ENCODE measurements at places on chromosomes 11 and 22.

DNA sequence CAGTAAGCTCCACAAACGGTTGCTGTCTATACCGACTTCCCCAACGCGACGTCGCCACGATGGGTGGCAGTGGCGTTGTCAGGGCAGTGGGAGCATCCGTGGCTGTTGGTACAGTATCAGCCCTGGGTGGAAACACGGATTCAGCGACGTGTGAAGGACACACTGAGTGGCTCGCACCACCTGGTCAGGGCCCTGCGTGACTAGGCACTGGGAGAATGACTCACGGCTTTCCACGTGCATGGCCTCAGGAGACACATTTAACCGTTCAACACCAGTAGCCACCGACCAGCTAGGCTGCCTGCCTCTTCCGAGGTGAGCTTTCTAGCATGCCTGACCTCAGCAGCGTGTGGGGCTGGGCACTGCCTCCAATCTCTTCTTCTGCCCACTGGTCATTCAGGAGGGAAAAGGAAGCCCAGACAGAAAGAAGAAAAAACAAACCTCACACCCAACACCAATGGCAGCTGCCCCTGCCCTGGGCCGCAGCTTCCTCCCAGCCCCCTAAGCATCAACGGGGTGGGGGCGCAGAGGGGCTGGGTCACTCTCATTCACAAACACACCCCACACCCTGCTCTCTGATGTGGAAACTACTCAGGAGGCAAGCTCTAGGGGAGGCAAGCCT is 59.0 kb downstream of the MYH9 start:
- DNase-seq = no peak

GRCh38 chr11:134664447-134665187 is 252.6 kb upstream of the B3GAT1 start:
- DNase-seq = no peak

- DNase-seq = no peak
These were observed 88.6 kb downstream of the BCR start for GRCh38 chr22:23268877-23269276.

- DNase-seq = no peak
These were observed 267.3 kb upstream of the MPPED2 start for GRCh38 chr11:30853439-30853838.

- DNase-seq = no peak
These were observed 22.0 kb upstream of the ZC3H12C start for GRCh38 chr11:110071197-110071596.

- no peak for DNase-seq
These were observed 3.2 kb downstream of the MMP11 start for GRCh38 chr22:23775779-23776375.

DNA sequence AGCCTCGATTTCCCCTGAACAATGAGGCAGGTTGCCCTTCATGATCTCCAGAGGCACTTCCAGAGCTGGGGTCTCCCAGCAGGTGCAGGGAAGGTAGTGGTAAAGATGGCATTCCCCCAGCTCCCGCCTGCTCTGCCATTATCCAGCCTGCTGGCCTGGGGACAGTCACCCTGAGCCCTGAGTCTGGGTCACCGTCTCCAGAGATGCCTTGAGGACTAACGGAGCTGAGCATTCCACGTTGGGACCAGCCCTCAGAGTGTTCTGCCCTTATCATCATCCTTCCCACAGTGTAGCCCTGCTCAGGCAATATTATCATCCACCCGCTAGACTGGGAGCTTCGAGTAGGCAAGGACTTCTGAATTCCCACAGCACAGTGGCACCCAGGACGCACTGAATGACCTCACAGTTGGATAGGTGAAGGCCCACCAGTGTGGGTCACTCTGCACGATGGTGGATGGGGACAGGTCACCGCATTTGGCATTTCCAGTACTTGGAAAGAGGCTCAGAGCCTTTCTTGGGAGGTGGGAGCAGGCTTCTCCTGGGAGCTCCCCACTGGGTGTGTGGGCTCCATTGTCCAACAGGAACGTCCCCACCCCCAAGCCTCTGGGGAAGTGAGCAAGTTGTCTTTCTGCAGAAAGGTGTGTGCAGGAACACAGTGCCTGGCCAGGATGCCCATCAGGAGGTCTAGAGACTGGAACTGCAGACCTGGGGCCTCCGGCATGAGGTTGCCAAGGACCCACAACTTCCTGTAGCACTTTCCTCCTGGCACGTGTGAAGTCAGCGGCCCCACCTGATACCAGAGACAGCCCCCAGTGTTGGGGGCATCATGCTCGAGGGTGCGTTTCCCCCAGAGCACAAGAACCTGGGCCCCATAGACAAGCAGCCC is 51.4 kb upstream of the WNT7B start:
- no peak for DNase-seq

GRCh38 chr22:34493486-34493885 is 572.5 kb upstream of the ISX start:
- DNase-seq = no peak

- DNase-seq = no peak
These were observed 197.5 kb upstream of the B3GAT1 start for GRCh38 chr11:134609361-134610115.

GRCh38 chr22:45105281-45105702 is 58.4 kb upstream of the NUP50 start:
- DNase-seq = no peak

DNA sequence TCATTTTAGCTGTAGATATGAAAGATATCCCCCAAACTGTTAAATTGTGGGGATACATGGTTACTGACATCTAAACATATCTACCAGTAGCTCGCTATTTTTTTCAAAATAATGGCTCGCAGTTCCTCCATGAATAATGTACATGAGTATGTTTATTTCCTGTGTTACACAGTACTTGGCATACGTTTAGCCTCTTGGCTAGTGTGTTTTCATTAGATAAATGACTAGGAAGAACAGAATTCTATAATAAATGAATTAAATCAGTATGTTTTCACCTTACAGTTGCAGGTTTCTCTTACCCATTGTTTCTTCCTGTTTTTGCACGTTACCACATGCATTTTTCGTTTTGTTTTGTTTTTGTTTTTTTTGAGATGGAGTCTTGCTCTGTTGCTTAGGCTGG is 21.8 kb downstream of the RNF169 start:
- DNase-seq = no peak

DNA sequence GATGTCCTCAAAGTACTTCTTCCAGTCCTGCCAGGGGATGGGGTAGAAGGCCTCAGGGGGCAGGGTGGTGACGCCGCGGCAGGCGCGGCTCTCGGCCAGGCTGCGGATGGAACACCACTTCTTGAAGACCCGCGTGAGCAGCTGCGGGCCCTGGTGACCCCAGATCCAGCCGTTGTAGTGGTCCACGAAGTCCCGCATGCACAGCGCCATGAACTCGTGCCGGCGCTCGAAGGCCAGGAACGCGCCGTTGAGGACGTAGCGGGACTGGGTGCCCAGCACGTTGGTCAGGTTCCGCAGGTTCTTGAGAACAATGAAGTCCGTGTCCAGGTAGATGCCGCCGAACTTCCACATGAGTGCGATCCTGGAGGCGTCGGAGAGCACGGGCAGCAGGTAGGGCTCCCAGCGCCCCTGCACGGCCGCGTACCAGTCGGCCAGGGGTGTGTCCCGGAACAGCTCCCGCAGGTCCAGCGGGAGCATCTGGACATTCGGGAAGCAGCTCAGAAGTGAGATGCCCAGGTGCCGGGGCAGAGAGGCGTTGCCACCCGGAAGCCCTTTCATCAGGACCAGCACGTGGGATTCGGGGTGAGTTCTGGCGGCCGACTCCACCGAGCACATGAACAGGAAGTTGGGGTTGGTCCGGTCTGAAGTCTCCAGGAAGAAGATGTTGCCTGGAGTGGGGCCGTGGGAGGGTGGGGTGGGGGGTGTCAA is 27.5 kb downstream of the A4GALT start:
- DNase-seq = no peak

- DNase-seq = no peak
These were observed 64.7 kb upstream of the CCND1 start for GRCh38 chr11:69576069-69576782.

DNA sequence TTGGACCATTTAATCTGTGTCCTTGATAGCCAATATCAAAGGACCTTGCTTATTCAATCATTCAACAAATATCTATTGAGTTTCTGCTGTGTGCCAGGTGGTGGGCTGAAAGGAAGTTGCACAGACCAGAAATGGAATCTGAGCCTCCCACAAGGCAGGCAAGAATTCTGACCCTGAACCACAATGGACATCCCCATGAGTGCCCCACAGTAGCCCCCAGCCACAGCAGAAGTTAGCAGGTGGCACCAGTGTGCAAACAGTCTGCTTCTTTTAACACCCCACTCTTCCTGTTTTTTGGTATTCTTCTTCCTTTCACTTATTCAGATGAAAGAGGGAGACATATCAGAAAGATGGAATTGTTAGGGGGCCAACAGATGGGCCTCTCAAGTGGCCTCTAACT is 12.2 kb upstream of the SERPING1 start:
- no peak for DNase-seq

DNA sequence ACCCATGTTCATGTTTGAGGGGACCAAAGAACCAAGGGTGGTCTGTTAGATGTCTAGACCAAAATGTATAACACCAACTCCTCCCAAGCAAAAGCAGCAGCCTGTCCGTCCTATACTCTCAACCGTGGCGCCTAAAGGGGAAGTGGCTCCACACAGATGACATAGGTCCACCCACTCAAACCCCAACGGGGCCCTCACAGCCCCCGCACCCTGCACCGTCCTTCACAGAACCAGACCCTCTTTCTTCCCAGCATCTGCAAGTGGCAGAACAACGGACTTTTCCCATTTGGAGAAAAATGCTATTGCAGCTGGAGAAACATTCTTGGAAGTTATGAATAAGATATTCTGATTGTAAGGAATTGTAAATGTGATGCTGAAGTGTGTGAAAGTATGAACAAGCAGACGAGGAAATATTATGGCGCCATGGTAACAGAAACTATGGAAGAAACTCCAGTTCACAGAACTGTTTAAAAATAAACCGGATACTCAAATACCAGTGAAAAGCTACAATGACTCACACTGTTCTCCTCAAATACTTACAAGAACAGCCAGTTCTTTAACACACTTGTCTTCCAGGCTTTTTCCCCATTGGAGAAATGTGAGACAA is 76.5 kb upstream of the ARFGAP3 start:
- DNase-seq = no peak

- no peak for DNase-seq
These were observed 7.2 kb downstream of the DTX4 start for GRCh38 chr11:59179121-59179520.

- DNase-seq = no peak
These were observed 20.6 kb upstream of the TLCD5 start for GRCh38 chr11:120304526-120304925.

- peak; percentile 92 for DNase-seq
These were observed at the start of gene SLC37A4 for GRCh38 chr11:119030329-119031047. Gene SLC37A4 (minus strand): TSS chr11:119030877.

DNA sequence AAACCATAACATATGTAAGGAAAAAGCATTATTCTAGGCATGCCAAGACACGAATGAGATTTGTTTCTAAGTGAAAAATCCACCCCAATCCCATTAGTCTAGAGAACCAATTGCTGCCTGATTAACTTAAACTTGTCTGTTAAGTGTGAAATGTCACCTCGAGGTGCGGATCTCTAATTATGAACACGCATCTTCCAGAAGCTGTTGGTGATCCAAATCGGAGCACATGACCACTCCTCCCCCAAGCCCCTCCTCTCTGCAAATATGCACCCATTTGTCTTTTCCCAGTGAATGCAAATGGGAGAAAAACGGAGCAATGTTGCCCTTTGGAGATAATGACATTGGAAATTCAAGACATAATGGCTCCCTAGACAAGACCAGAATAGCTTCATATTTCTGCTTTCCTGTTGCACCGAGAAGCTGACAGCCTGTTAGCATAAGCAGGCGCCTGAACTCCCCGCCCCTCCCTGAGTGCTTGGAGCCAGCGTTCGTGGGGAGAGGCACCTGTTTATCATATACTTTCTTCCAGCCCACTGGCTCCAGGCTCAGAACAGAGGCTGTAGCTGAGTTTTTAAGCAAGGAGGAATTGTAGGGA is 6.0 kb upstream of the FXYD6 start:
- DNase-seq = no peak

GRCh38 chr11:22089609-22090008 is 103.3 kb upstream of the ANO5 start:
- DNase-seq = no peak

DNA sequence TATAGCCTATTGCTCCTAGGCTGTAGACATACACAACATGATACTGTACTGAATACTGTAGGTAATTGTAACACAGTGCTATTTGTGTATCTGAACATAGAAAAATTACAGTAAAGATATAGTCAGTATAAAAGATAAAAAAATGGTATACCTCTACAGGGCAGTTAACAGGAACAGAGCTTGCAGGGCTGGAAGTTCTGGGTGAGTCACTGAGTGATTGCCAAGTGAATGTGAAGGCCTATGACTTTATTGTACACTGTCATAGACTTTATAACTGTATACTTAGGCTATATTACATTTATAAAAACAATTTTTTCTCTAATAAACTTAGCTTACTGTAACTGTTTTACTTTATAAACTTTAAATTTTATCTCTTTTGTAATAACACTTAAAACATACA is 332.4 kb upstream of the ARHGAP42 start:
- DNase-seq = no peak

DNA sequence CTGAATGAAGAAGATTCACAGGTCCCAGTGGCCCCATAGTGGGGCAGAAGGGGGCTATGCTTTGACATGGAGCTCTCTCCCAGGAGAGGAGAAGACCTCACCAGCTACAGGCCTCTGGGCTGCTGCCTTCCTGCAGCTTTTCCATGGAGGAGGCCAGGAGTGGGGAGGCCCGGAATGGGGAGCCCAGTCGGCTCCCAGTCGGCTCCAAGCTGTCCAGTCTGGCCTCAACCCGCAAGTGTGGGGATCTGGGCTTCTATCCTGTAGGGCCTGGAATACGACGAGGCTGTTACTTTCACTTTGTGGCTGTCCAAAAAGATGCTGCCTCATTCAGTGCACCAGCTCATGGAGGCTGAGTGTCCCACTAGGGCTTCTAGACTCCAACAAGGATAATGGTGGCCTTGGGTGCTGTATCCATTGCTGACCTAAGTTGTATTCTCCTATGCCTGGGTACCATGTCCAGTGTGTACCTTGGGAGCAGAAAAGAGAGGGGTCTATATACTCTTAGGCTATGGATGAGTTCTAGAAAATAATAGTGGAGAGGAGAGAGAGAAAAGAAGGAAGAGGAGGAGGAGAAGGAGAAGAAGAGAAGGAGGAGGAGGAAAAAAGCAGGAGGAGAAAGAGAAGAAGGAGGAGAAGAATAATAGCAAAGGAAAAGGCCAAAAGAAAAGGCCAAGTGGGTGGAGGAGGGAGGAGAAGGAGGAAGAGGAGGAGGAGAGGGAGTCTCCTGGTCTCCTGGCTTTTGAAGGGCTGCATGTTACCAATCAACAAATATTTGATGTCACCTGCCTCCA is 1.1 kb downstream of the MYO18B start:
- no peak for DNase-seq

Data from NCI-H1930 (cell line).